ENCODE measurements at places on chromosomes 12 and 14.

DNA sequence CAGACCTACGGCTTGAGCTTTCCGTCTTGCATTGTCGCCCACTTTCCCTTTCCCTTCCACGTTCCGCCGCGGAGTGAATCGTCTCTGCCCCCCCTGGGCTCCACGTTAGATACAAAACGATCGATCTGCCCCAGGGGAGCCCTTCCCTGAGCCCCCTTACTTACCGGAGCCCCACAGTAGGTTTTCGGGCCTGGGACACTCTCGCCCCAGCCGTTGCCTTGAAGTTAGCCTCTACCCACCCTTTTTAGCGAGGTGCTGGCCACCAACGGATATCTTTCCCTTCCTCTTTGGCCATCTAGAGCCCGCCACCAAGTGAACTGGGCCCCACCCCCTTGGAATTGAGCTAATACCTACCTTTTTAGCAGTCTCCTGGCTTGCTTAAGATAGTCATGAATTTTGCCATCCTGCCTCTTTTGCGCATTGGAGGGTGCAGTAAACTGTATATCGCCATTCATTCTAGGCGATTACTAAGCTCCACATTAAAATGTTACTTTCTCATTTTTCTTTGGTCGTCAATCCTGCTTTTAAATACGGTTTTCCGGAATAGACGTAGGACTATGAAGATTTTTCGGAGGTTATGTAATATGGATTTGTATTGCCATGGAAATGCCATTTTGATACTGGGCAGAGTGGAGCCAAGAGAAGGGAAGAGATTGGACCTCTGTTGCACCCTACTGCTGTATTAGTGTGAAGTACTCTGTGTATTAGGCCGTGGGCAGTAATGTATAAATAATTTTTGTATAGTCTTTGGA, 764 bp downstream of the RBM25 start:
- peak; percentile 3 for DNase-seq

- DNase-seq, result peak; percentile 49
Measured at GRCh38 chr12:95633732-95634465, 82.6 kb upstream of the USP44 start.

DNA sequence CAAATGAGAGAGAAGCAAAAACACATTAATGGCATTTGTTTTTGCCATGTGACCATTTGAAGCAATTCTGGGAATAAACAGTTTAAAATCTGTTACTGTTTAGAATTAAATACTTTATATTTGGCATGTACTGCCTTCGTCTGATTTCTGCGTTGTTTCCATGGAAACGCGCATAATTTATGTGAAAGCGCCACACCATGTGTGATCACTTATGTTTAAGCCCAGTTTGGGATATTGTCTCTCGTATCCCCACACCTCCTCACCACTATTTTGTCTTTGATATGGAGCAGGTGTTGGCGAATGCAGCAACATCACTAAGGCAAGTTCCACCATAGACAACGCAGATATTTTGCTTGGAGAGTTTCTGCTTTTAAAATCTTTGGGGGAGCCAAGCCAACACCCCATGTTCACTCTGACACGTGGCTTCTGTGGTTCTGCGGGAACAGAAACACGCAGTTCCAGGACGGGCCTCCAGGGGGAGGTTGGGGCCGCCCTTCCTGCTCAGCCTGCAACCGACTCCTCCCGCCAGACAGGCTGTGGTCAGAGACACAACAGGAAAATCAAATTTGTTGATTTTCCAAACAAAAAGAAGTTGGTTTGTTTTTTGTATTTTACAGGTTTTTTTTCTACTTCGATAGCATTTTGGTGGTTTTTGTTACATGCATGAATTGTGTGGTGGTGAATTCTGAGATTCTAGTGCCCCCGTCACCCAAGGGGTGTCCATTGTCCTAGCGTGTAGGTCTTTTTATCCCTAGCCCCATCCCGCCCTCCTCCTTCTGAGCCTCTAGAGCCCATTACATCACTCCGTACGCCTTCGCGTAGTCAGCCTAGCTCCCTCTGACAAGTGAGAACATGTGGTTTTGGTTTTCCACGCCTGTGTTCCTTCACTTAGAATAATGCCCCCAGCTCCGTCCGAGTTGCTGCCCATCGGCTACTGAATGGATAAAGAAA, 101.9 kb upstream of the SFSWAP start:
- peak; percentile 54 for DNase-seq

GRCh38 chr14:96587823-96588385, 85.7 kb downstream of the PAPOLA start:
- DNase-seq, result no peak

- peak; percentile 68 for DNase-seq
Measured at GRCh38 chr14:75427482-75428229, at the start of gene JDP2. TSS of gene JDP2 (plus strand) at chr14:75428022. CDS start at chr14:75437921, 9,899 bp downstream.

GRCh38 chr12:93827669-93828068, 150.5 kb downstream of the CRADD start:
- no peak for DNase-seq

- DNase-seq, result no peak
Measured at GRCh38 chr12:95625012-95625411, 73.7 kb upstream of the USP44 start.

- peak; percentile 70 for DNase-seq
Measured at GRCh38 chr12:57165741-57166140, 18.3 kb upstream of the LRP1-AS start.

- no peak for DNase-seq
Measured at GRCh38 chr12:66199831-66200509, 11.0 kb downstream of the IRAK3 start.

DNA sequence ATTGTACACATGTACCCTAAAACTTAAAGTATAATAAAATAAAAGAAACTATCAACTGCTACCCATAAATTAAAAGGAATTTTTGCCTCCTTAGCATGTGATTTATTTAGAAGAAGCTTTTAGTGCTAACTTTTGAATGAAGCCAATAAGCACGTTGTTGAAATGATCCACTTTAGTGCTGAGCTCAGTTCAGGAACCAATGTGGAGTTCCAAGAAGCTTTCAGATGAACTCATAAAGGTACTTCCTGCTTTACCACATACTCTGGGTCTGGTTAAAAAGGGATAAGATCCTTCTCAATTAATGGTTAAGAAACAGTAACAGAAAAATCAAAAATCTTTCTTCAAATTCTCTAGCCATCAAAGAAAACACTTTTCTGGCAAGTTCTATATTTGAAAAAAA, 39.4 kb downstream of the TMTC1 start:
- no peak for DNase-seq

DNA sequence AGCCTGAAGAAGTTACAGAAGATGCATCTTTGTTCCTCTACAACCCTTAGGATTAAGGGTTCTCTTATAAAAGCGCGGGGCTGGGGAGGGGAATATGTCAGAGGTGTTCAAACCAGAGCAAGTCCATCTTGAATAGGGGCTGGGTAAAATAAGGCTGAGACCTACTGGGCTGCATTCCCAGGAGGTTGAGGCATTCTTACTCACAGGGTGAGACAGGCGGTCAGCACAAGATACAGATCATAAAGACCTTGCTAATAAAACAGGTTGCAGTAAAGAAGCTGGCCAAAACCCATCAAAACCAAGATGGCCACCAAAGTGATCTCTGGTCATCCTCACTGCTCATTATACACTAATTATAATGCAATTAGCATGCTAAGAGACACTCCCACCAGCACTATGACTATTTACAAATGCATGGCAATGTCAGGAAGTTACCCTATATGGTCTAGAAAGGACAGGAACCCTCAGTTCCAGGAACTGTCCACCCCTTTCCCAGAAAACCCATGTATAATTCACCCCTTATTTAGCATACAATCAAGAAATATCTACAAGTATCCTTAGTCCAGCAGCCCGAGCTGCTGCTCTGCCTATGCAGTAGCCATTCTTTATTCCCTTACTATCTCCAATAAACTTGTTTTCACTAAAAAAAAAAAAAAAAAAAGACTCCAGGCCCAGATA, 108.1 kb upstream of the FOXN3 start:
- DNase-seq, result no peak

DNA sequence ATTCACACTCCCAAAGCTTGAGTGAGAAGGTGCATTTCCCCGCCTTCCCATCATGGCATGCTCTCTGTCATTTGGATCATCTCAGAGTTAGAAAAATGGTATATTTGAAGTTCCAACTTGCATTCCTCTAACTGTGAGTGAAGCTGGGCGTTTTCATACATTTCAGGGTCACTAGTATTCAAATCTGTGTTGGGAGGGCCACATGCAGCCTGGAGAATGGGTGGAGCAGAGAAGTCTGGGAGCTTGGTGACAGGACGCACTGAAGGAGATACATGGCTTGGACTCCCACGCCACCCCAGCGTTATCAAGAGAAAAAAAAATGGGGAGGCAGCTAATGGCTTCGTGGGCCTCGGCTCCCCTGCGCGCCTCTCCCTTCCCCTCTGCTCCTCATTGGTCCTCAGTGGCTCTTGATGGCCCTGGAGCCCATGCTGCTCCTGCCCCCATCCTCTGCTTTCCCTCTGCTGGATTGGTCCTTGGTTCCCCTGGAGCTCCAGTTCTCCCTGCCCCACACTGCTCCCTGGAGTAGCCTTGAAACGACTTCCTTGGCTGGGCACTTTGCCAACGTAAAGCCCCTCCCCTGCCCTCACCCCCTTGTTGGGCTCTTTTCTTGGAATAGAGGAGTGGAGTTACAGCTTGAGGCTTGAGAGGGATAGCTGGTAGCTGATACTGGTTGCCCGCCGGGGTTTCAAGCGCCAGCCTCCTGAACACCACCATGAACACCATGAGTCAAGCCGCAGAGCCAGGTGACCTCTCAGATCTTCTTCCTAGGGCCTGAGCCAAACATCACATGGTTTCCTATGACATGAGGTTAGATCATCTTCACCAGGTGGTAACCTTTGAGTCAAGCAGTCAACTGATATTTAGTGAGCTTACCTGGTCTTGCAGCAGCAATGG, 139.6 kb downstream of the PRKCH start:
- no peak for DNase-seq

DNA sequence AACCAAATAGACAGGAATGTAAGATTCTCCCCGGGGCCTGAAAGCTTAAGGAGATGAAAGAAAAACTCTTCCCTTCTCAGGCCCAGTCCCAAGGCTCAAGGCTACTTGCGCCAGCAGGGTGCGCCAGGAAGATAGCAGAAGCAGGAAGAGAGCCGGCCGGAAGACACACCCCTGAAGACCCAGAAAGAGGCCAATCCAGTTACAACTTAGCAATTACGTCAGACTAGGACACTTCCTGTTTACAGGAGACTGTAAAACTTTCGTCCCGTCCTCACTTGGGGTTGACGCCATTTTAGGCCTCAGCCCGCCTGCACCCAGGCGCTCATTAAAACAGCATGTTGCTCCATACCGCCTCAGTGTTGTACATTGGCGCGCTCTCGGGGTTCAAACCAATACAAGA, 9.4 kb downstream of the COX16 start:
- no peak for DNase-seq

- no peak for DNase-seq
Measured at GRCh38 chr12:77992760-77993159, 162.1 kb downstream of the NAV3 start.

DNA sequence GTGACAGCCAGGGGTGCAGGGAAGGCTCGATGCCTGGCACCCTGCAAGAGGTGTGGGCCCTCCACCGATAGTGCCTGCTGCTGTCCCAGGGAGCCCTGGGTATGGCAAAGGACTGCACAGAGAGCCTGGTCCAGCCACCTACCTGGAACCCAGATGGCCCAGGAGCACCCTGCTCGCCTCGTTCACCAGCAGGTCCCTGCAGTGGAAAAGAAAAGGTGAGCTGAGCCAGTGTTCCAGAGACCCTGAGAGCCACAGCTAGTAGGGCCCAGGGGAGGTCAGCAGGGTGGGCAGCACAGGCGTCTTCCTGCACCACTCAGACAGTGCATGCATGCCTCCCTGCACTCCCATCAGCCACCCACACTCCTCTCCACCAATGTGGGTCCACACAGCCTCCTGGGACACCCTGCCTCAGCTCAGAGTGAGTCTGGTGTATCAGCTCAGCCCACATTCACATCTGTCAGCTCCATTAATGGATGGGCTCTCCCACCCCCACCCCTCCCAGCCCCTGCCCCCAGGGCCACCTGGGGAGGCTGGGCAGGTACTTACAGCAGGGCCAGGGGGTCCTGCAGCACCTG, 20.2 kb downstream of the TMEM106C start:
- DNase-seq, result no peak

DNA sequence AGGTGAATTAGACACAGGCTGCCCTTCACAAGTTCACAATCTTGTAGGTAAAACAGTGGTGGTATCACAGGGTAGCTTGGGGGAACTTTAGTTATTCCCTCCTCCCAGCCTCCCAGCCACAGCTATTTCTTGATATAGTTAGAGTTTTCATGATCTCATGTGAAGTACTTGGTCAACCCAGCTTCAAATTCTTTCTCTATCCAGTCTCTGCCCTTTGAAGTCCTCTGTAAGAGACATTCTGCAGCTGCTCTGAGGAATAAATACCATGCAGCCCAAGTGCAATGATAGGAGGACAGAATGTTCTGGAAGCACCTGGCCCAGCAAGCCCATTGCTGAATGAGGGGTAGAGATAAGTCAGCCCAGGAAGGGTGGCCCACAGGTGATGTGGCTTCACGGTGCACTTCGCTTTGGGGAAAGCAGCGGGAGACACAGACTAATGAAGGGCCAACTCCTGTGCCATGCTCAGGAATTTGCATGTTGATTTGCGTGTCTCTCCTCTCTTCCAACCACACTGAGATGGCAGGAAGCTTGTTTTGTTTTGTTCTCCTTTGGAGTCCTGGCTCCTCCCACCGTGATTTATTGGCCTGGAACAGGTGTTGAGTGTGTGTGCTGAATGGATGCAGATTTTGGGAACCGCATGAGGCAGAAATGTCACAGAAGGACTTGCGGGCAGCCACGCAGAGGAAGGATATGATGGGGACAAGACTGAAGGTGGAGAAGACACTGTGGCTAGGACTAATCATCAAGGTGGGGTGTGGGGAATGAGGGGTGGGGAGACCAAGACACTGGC, 8.0 kb upstream of the TXNRD1 start:
- no peak for DNase-seq
